Fibroblast of skin of right biceps (primary cell): ENCODE measurements at places on chromosomes 4 and X.

GRCh38 chr4:153209410-153209809, 5.2 kb downstream of the TRIM2 start:
- no peak for DNase-seq

DNA sequence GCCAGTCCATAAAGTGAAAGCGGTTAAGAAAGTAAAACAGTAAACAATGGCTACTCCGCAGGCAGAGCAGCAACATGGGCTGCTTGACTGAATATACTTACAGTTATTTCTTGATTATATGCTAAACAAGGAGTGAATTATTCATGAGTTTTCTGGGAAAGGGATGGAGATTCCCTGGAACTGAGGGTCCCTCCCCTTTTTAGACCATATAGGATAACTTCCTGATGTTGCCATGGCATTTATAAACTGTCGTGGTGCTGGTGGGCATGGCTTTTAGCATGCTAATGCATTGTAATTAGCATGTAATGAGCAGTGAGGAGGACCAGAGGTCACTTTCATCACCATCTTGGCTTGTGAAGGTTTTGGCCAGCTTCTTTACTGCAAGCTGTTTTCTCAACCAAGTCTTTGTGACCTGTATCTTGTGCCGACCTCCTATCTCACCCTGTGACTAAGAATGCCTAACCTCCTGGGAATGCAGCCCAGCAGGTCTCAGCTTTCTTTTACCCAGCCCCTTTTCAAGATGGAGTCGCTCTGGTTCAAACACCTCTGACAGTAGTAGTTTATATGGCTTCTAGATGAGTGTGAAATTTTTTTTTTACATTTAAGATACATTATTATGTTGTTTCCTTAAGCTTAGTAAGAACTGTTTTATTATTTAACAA, 514.8 kb upstream of the TENM3 start:
- no peak for DNase-seq

DNA sequence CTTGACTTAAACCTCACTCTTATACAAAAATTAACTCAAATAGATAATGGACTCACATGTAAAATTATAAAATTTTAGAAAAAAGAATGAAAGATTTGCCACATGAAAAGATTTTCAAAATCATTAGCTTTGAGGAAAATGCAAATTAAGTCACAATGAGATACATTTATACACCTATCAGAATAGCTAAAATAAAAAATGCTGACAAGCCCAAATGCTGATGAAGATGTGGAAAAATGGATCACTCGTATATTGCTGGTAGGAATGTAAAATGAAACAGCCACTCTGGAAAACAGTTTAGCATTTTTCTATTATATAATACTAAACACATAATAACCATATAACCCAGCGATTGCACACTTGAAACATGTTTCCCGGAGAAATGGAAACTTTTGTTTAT, 316.2 kb downstream of the ANKRD50 start:
- DNase-seq = no peak

DNA sequence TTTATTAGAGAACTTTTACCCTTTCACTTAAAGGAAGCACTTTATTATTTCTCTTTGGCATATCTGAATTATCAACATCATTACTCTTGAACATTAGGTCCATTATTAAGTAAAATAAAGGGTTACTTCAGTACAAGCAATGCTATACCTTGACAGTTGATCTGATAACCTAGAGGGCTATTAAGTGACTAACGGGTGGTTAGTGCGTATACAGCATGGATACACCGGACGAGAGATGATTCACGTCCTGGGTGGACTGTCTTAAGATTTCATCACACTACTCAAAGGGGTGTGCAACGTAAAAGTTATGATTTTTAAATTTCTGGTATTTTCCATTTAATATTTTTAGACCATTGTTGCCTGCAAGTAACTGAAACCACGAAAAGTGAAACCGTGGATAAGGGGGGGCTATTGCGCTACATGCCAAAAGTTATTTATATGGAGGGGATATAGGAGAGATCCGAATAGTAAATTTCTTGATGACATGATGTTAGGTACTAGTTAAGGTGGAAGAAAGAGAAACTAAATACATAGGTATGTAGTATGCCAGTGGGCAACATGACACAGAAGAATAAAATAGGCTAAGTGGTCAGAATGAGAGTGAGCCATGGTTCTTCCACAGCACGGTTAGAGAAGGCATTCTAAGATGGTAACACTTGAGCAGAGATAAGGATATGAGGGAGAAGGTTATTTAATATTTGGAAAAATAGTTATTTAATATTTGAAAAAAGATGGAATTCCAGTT, 230.8 kb upstream of the ANKRD50 start:
- peak; percentile 40 for DNase-seq

DNA sequence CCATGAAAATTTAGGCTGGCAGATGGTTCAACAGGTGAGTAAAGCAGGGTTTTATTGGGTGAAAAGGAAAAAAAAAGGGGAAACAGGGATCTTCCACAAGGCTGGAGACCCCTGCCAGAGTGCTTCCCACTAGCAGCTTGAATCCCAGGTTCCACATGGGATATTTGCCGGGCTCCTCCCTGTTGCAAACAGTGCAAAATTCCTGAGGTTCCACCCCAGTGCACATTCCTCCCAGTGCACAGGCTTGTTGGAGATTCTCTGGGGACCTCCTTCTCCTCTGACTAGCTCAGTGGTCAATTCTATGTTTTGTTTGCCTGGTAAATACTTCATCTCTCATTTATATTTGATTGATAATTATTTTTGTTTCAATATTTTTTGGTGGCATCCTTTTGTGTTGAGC, 66.4 kb upstream of the UGT2B15 start:
- DNase-seq = no peak

- peak; percentile 59 for DNase-seq
Measured at GRCh38 chr4:119559044-119559647, 69.5 kb downstream of the PDE5A start.

GRCh38 chrX:41906515-41907187, 16.7 kb downstream of the CASK start:
- DNase-seq = peak; percentile 11

- DNase-seq = no peak
Measured at GRCh38 chr4:150600812-150601445, 19.0 kb downstream of the MAB21L2 start.

DNA sequence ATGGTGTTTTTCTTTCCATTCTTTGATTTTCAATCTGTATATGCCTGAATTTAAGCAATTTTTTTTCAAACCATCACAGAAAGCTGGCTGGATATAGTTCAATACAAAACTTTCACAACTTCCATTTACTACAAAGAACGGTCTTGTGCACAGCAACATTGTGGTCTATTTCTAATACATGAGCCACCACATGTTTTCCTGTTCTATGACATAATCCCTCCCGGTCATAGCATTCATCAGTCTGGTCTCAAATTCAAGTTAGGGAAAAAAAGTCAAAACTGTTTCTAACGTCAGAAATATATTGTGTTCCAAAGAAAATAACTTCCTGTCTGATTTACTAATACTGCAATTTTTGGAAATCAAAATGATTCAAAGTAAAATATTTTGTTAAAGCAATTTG, 7.5 kb upstream of the CXCL6 start:
- DNase-seq = peak; percentile 59

DNA sequence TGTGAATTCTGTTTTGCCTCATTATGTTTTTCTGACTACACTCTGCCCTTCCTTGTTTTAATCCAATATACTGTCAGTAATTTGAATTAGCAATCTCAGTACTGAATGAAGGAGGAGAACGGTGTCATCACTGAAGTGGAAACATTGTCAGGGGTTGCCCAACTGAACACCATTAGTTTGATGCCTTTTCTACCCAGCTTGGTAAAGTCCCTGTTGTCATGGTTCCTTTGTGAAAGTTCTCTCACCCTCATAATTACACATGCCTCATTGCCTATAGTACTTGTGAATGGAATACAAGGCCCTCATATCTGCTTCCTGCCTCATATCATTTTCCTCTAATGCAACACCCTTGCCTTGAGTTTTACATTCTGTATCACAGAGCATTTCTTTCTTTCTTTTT, 76.9 kb downstream of the RRAGB start:
- no peak for DNase-seq

GRCh38 chrX:71632923-71633657, 14.8 kb upstream of the CXCR3 start:
- DNase-seq = no peak

DNA sequence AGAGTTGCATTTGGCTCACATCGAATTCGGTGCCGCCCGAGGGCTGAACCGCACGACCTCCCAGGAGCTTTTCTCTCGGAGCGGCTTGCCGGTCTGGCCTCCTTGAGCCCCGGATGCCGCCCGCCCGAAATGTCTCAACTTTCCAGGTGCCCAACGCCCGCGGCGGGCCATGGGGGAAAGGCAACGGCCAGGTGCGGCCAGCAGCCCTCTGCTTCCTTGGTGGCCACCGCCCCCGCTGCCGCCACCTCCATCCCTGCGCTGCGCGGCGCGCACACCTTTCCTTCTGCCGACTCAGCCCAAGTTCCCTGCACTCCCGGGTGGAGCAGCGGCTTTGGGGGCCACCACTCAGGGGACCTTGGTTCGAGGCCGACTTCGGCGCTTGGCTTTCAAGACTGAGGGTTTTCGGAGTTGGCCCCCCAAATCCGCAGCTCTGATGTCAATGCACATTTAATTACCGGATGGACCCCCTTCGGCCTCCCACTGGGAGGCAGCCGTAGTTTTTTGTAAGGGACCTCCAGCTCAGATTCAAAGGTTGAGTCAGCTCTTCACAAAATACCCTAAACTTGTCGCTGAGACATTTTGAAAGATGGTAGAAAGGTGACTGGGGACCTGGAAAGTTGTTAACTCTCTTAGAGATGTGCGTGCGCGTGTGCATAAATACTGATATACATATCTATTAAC, 1.1 kb downstream of the AFF2 start:
- DNase-seq = no peak

GRCh38 chr4:149322203-149322602, 493.4 kb downstream of the IQCM start:
- no peak for DNase-seq

DNA sequence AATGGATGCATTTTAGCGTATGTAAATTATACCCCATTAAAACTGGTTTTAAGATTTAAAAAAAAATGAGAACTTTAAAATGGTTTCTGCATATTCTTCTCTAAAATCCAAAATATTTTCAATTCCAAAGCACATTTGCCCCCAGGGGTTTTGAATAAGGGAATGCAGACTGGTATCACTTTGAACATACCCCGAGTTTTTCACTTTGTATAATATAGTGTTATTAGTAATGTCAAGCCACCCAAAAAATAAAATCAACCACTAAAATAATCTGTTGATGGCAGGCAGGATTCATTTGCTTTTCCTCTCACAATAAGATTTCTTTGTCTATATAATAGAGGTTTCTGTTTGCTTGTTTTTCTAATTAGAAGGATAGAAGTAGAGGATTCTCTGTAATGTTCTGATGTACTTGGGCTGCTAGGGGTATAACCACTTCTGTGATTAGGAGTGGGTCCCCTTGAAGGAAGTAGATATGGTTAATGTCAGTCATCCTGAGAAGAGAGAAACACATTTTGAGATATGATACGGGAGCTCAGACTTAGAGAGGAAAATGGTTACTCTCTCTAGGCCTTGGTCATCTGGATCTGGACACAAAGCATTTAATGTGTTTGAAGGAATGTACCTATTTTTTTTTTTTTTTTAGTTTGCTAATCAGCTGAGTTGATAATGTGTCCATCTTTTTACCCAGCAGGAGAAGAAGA, 9.3 kb upstream of the LIN54 start:
- no peak for DNase-seq

GRCh38 chr4:793941-794621, 31.8 kb downstream of the CPLX1 start:
- no peak for DNase-seq

DNA sequence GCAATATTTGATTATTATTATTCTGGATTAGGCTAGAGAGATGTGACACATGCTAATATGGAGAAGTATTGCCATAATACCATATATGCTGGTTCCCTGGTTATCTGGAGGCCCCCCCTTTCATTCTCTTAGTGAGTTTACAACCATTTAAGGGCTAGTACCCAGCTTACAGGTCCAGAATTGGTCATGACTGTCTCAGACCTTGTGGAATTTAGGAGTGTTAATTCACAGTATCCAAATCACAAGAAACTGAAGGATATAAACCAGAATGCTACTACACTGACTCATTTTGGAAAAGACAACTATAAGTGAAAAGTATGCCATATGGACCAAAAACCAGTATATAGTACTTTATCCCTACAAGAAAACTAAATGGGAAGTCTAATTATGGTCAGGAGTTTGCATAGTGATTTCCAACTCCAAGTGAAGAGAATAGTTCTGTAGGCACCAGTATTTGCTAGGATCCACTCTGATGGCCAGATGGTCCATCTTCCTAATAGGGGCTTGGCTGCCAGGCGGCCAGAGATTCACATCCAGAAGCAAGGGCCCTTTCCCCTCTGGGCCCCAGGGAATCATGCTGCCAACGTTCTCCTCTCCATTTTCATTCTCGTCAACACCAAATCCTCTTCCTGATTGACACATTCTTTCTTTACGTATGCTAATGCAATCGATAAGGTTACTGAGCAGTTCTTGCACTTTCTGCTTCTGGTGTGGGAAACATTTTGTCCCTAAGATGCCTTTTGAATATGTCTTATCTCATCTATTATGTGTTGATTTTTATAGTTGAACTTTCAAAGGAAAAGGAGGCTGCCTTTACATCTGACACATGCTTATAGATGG, 123.6 kb downstream of the SHROOM3 start:
- DNase-seq = peak; percentile 91

DNA sequence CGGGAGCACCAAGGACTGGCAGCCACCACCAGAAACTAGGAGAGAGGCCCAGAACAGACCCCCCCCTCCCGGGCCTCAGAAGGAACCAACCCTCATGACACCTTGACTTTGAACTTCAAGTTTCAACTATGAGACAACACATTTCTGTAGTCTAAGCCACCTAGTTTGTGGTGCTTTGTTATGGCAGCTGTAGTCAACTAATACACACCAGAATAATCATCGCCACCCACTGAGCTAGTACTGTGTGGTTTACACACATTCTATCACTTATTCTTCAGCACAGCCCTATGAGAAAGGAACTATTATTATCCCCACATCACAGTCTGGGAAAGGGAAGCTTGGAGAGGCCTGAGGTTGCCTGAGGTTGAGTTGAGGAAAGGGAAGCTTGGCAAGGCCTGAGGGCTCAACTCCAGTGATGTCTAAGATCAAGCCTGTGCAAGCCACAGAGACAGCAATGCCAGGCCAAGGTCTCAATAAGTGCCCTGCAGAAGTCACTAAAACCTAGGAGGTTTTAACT, 126.6 kb downstream of the FHDC1 start:
- DNase-seq = no peak

GRCh38 chr4:163542275-163542674, 47.8 kb downstream of the TMA16 start:
- DNase-seq = peak; percentile 72

- DNase-seq = no peak
Measured at GRCh38 chrX:119763836-119764387, 5.5 kb downstream of the SOWAHD start.
